ENCODE measurements at places on chromosomes 12 and 14. TPM values are rescaled to one million over a fixed set of nuclear protein-coding genes. Genes with fewer than 3 reads are reported as not detected.

Gene SRP54
- total RNA-seq: 87.1 TPM

Gene CD163
- not detected for total RNA-seq

Gene ACRBP
- 0.51 TPM for total RNA-seq

Gene TMTC1
- total RNA-seq: 4.5 TPM

DNA sequence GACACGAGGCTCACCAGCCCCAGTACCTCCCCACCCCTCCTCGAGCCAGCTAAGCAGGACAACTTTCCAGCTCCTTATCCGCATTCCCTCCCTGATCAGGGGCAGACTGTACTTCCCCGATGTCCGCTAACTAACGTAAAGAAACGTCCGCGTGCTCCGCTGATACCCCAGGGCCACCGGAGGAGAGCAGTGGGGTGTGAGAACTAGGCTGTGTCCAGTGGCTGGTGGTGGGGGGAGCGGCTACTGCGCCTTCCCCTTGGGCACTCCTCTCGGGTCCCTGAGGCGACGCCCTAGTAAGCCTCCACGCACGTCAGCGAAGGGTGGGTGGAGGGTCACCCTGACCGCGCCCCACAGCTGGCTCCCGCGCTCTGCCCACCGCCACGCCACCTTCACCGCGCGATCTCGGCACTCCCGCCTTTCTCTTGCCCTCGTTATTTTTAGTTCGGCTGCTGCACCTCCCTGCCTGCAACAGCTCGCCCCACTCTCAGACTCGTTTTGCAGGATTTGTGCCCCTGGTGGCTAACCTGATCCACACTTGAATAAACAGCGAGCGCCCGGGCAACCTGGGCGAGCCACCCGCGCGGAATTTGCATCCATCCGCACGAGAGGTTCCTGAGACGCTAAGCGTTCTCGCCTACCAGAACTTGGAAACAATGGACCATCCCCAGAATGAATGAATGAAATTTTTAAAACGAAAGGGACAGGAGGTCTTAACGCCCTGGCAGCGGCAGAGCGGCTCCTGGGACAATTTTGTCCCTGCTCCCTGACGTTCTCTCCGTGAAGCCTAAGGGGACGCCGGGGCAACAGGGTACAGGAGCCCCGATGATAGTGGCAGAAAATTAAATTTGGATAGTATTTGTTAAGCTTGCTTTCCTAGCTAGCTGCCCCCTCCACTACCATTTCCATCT, 6.9 kb upstream of the BMP4 start:
- peak; percentile 45 for DNase-seq

DNA sequence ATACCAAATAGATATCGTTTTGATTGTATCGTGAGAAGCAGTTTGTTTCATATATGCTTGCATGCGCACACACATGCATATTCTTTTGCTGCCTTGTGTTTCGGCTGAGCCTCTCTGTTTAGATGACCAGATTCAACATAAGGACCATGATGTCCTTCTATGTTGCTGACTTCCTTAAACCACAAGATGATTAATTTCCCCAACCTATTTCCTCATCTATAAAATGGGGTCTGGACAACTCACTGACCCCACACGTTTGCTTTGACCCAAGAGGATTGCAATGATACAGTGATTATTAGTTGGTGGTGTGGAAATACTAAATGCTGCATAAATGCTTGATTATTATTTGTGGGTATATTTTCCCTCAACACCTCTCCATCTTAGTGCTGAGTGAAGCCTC, 16.8 kb upstream of the FOS start:
- no peak for DNase-seq

DNA sequence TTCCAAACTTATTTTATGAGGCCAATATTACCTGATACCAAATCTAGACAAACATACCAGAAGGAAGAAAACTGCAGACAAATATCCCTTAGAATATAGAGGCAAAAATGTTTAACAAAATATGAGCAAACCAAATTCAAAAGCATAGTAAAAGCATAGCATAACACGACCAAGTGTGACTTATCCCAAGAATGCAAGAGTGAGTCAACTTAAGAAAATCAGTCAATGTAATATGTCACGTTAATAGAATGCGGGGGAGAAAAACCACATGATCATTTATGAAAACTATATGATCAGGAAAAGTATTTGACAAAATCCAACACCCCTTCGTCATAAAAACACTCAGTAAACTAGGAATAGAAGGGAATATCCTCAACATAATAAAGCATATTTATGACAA, 217.3 kb downstream of the ADGRD1 start:
- peak; percentile 9 for DNase-seq

Gene SMCO2
- total RNA-seq: 1.8 TPM

Gene TC2N
- total RNA-seq: 46.1 TPM

GRCh38 chr14:30287579-30288445, 271.1 kb upstream of the G2E3 start:
- no peak for DNase-seq

Gene ENDOU
- total RNA-seq: not detected

DNA sequence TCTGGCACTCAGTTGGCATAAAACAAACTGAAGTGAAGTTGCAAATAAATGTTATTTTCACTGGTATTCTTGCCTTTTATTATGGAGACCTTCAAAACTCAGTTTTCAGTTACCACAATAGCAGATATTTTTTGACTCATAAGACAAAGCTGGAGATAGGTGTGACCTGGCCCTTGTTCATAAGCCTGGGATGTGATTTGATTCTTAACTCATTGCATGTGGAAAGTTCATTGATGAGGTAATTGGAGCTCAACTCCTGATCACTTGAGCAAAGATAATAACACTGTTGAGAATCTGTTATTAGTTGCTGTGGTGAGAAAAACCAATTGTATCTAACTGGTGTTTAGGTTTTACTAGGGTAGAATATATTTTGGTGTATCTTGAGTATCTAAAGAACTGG, 105.1 kb downstream of the AEBP2 start:
- peak; percentile 15 for DNase-seq

- no peak for DNase-seq
Measured at GRCh38 chr14:90815822-90816662, at the start of gene TTC7B. TSS of gene TTC7B (minus strand) at chr14:90816430. CDS start at chr14:90816295, 135 bp downstream.

DNA sequence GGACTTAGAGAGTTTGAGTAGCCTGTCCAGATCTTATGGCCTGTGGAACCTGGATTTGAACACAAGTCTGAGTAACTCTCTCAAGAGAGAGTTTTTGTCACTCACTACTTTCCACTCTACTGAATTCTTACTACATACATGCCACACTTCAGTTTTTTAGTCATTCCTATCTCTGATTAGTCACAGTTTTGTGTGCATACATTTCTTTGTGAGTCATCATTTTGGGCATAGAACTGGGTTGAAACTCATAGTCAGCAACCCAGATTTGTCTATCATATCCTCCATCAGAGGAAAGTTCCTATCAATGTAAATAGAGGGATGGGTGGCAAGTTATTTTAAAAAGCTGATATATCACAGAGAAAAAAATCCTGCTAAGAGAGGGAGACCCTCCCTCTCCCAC, 42.9 kb downstream of the FLRT2 start:
- peak; percentile 95 for DNase-seq

- DNase-seq: no peak
Measured at GRCh38 chr14:66979101-66979974, 209.9 kb upstream of the GARIN2 start.

DNA sequence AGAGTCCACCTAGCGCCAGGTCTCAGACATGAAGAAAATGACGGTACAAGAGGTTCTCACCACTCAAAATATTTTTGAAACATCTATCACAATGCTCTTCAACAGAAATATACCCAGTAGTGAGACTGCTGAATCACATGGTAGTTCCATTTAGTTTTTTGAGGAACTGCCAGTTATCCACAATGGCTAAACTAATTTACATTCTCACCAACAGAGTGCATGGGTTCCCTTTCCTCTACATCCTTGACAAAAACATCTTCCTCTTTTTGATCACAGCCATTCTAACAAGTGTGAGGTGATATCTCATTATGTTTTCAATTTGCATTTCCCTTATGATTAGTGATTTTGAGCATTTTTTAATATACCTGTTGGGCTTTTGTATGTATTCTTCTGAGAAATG, 5.7 kb upstream of the GPR65 start:
- DNase-seq: no peak

GRCh38 chr14:76708771-76709170, 52.5 kb upstream of the VASH1 start:
- DNase-seq: no peak

DNA sequence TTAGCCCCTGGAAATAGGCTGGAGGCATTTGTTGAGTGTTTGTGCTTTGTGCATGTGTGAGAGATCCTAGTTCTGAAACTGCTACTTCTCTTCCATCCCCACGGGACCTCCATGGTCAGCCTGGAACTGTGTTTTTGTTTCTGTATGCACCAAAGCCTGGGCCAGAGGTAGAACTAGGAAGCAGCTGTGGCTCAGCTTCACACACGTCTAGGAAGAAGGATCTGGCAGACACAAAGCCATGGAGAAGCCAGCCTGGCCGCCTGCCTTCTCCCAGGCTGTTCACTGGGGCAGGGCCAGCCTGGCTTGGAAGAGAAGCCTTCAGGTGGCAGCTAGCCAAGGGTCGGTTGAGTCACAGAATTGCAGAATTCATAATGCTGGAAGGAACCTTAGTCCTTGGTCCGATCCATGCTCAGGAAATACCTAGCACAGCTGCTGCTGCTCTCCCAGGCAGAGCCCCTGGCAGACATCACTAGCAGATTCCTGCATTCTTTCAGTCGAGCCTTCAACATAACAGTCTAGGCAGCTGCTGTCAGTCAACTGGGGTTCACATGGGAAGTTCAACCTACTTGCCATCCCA, 27.0 kb downstream of the RIN3 start:
- peak; percentile 92 for DNase-seq

Gene MMP14
- total RNA-seq: 140 TPM

- no peak for DNase-seq
Measured at GRCh38 chr14:33602396-33602795, 348.5 kb downstream of the EGLN3 start.

DNA sequence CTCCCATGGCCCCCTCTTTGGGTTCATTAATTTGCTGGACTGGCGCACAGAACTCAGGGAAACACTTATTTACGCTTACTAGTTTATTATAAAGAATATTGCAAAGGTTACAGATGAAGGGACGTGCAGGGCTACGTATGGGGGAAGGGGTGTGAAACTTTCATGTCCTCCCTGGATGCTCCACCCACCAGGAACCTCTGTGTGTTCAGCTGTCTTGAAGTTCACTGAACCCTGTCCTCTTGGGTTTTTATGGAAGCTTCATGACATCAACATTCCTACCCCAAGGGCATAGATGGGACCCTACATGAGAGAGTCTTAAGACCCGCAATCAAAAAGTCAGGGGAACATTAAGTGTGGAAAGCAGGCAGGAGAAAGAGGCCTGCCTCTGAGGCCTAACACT, 58.1 kb downstream of the ADIPOR2 start:
- no peak for DNase-seq

Gene GPR162
- total RNA-seq: not detected

DNA sequence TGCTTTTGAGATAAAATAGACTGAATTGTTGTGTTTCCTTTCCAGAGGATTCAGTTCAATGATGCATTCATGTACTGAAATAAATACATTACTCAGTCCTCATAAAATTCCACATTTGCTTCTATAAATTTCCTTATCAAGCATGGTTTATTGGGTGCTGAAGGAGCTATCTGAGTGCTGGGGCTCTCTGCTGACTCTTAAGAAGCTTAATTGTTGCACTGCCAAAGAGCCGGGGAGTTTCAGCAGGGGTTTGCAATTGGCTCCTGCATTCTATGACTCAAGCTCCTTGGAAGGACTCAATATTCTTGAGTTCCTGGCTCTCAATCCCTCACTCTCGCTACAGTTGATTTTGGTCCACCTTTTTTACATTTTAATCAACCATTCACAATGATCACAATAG, 69.8 kb upstream of the PYGL start:
- peak; percentile 36 for DNase-seq

- peak; percentile 59 for DNase-seq
Measured at GRCh38 chr14:26765768-26766520, 168.1 kb upstream of the NOVA1 start.

Gene KRT71
- total RNA-seq: not detected

DNA sequence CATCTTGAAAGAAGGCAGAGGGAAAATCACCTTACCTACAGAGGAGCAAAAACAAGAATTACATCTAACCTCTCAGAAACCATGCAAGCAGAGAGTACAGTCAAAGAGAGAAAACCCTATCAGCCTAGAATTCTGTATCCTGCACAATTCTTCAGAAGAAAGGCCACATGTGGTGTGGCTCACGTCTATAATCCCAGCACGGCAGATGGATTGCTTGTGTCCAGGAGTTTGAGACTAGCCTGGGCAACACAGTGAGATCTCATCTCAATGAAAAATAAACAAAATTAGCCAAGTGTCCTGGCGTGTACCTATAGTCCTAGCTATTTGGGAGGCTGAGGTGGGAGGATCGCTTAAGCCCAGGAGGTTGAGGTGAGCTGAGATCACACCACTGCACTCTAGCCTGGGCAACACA, 48.2 kb downstream of the ATF7 start:
- DNase-seq: no peak

- no peak for DNase-seq
Measured at GRCh38 chr14:35045798-35046047, 349 bp upstream of the FAM177A1 start.

- no peak for DNase-seq
Measured at GRCh38 chr14:52329678-52330369, 15.7 kb downstream of the PTGER2 start.

Gene INHBE
- total RNA-seq: 1.3 TPM

DNA sequence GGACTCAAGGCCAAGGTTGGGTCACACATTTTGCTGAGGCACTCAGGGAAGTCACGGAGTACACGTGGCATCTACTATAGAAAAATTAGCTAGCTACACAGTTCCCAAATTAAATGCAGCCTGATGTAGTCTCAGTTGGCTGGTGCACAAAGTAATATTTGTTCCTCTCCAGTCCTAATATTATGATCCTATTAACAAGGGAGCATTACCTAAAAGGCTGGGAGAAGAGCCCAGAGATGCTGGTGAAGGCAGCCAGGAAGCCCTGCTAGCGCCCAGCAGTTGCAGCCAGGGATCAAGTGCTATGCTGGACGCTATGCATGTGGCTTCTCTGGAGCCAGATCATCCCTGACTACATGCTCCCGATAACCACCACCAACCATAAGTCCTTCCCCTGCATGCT, 88.0 kb upstream of the GSC start:
- no peak for DNase-seq

GRCh38 chr12:9372202-9372601, 164.0 kb upstream of the PZP start:
- peak; percentile 44 for DNase-seq

GRCh38 chr12:11482955-11483354, 87.6 kb upstream of the PRB2 start:
- DNase-seq: peak; percentile 68

DNA sequence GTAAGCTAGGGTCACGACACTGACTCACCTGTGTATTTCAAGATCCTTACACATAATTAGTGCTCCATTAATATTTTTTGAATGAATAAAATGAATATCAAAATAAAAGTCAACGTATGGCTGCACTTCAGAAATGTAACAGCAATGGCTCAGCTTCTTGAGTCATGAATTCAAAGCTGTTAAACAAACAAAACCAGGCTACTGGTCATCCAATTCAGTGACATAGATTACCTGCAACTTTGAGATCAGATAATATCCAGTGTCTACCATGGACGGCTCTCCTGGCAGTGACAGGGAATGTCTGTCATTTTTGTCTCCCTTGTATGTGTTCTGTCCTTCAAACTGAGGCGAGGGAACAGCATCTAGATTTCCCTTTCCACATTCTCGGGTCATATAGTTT, 225.6 kb downstream of the EFCAB11 start:
- peak; percentile 25 for DNase-seq

Gene UNG
- 24.2 TPM for total RNA-seq

Gene MORN3
- total RNA-seq: 0.79 TPM
